NCI-H446 (cell line): ENCODE measurements at places on chromosomes 5 and 9.

DNA sequence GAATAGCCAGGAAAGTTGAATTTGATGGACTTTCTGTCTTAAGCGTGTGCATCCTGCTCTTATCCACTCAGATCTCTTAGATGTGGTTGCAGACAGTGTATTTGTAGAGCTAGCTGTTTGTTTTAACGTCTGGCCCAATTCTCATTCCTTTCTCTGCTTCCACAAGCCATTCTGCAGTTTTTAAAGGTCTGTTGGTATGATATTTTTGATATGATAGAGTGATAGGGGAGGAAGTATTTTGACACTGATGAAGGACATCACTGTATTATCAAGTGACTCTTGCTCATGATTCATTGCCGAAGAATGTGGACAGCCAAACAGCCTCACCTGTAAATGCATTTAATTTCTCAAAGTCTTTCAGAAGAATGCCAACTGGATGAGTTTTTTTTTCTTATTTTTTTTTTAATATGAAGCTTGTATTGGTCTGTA, 4.5 kb downstream of the TJP2 start:
- no peak for DNase-seq

GRCh38 chr9:38386319-38386895, 6.1 kb upstream of the ALDH1B1 start:
- DNase-seq: no peak

DNA sequence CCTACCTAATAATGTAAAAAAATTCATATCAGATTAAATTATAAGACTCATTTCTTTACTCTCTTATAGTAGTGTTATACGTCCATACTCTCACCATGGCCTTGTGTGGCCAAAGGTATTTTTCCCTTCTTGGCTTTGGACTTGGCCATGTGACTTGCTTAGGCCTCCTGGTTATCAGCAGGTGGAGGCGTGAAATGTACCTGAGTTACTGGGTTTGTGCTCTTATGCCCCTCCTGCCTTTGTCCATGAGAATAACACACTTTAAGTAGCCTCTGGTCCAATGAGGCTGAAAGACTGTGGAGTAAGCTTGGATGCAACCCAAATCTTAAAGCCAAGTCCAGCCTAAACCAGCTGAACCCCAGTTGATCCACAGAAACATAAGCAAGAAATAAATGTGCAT, 68.7 kb downstream of the RETREG1 start:
- no peak for DNase-seq

GRCh38 chr5:88886252-88886651, 3.3 kb upstream of the MEF2C start:
- no peak for DNase-seq

GRCh38 chr5:142636093-142636492, 49.8 kb downstream of the FGF1 start:
- DNase-seq: no peak

GRCh38 chr9:76445976-76446375, 13.0 kb upstream of the GCNT1 start:
- DNase-seq: no peak

DNA sequence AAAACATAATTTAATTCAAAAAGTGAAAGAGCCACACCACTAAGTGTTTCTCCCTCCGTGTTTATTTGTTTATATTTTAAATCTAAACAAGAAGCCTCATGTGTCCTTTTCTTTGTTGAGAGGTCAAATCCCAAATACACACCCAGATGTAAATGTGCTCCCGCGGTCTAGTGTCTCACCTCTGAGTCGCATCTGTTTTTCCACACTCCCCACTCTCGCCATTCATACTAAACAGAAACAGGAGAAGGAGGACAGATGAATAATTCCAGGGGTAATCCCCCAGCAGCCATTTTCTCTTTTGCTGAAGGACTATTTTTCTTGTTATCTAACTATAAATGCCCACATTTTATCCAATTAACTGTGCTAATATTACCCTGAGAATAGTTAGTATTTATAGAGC, 361.6 kb upstream of the RIOK2 start:
- DNase-seq: no peak

GRCh38 chr5:145988993-145989392, 52.6 kb downstream of the SH3RF2 start:
- DNase-seq: no peak

DNA sequence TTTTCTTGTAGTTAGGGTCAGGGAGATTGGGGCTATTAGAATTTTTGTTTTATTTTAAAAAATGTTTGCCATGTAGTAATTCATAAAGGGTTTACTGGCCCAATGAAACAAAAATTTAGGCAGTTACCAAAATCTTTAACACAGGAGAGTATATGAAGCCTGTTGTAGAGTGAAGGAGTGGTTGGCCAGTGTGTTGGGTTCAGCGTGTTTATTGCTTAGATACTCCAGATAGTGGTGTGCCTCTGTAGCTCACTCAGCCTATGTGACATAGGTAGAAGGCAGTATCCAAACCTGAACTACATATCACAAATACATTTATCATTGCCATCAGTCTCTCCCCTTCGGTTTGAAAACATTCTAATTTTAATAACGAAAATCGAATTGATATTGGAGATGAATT, 1.2 kb downstream of the TEK start:
- DNase-seq: no peak

DNA sequence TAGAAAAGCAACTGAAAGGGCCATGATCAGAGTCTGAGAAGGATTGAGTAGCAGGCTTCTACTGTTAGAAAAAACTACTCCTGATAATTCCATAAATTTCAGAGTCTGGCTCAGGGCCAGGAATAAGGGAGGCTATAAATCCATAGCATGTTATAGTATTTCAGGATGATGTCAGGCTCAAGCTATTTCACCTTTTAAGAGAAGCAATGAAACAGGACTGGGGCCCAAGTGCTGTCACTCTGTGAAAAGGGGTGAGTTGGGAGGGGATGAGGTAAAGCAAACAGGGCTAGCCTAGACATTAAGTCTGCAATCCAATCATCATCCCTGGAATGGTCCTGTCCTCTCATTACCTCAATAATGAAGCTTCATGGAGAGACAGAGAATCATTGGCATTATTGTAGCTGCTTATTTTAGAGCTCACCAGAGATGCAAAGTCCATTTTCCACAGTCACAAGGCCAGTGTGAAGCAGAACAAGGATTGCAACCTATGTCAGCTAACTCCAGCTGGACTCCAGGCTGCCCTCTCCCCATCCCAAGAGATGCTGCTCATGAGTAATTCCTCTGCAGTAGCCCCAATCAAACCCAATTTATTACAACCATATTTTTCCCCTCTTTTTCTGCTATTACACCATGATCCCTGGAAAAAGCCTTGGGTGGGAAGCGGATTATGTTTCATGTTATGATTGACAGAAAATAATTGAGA, 56.0 kb downstream of the PAPPA start:
- no peak for DNase-seq

- no peak for DNase-seq
These were observed 118.1 kb upstream of the CCDC112 start for GRCh38 chr5:115414406-115415142.

GRCh38 chr9:134660407-134660806, 18.8 kb downstream of the COL5A1 start:
- DNase-seq: no peak

DNA sequence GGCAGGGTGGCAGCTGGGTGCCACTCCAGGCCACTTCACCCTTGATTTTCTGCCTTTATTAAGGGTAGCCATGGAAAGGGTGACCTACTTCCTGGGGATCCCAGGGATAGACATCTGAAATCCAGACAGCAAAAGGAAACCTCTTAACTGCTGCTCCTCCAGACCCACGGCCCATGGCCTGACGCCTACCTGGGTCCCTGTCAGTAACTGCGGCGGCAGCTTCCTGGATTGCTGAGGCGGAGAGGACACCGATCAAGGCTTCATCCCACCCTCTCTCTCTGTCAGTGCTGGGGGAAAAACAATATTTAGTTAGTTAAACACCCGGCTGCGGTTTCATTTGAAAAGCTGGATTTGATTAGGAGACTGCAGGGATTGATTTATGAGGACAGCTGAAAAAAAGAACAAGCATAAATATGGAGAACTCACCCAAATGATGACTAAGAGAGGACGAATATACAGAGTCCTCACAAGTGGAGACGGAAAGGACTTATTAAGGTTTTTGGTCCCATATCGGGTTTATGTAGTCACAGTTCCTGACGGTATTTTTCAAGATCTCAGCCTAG, 158.7 kb upstream of the KLF4 start:
- no peak for DNase-seq

DNA sequence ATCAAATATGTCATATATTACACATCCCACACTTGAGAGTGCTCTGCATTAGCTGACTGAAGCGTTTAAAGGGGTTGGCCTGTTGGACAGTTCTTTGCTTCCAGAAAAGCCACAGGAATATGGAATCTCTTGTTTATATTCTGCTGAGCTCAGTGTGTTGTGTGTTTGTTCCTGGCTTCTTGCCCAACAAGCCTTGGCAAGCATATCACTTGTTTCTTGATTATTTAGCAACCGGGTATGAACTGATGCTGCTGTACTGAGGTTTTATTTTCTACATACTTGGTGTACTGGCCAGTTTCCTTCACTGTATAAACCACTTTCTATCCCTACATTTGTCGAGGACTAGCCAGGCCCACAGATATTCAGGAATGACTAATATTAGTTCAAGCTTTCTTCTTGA, 378.9 kb downstream of the KCTD16 start:
- peak; percentile 90 for DNase-seq

- DNase-seq: no peak
These were observed 23.1 kb downstream of the P4HA2 start for GRCh38 chr5:132204371-132205135.

- no peak for DNase-seq
These were observed 130.1 kb upstream of the OSMR start for GRCh38 chr5:38715696-38716095.

DNA sequence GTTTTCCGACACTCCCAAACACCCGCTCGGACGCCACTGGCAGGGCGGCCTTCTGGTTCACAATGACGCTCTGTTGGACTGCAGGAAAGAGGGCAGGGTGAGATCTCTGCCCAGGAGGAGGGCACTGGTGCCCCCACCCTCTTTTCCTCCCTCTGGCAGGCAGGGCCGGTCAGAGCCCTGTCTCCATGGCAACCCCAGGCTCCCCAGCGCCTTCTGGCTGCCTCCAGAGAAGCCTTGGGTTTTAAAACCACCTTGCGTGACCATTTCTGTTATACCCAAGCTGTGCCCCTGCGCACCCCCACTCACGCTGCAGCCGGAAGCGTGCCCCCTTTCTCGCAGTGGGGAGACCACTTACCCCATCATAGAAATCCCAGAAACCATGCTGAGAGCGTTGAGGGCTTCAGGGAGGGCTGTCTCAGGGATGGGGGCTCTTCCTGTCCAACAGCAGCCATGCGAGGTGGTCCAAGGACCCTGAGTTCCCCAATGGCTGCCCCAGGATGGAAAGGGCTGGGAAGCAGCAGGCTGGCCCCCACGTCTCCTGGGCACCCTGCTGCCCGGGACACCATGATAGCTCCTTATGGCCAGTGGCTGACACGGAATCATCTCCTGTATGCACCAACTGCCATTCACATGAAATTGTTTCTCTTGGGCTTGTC, 7.3 kb downstream of the C9orf50 start:
- DNase-seq: peak; percentile 42

DNA sequence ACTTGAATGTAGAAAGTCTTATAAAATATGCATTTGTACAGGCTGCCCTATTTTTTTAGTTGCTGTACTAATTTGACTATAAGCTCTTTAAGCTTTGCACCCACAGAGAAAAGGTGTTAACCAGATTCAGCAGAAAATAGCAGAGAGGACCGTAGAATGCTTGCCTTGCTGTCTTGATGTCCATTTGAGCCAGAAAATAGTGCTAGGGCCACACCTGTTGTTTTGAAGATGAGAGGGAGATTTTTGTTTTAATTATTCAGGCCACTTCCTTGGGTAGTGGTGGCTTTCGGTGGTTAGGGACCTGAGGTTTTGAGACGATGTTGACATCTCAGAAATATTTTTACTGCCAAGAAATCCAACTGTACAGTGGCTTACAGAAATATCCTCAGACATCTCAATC, 196.0 kb downstream of the SPATA31D1 start:
- no peak for DNase-seq

- no peak for DNase-seq
These were observed 193.5 kb upstream of the KLF9 start for GRCh38 chr9:70607926-70608325.

- no peak for DNase-seq
These were observed 946.3 kb upstream of the COX7C start for GRCh38 chr5:85671223-85671970.

DNA sequence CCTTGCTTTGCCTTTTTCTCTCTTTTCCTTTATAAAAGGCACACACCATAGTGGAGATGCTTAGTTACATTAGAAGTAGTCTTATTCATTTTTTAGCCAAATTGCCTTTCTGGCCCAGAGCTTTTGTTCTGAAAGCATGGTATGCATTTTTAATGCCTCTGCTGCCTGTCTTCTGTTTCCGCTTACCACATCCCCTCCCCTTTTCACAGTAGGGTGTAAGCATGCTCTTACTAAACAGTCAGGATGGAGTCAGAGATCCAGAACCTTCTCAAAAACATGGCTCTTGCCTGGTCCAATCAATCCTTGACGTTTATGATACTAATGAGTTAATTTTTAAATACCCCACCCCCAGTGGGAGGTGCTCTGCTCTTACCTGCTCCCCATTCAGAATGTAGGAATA, 22.5 kb downstream of the PPP3R2 start:
- DNase-seq: no peak

- DNase-seq: no peak
These were observed 55.2 kb downstream of the ANXA1 start for GRCh38 chr9:73206851-73207250.

DNA sequence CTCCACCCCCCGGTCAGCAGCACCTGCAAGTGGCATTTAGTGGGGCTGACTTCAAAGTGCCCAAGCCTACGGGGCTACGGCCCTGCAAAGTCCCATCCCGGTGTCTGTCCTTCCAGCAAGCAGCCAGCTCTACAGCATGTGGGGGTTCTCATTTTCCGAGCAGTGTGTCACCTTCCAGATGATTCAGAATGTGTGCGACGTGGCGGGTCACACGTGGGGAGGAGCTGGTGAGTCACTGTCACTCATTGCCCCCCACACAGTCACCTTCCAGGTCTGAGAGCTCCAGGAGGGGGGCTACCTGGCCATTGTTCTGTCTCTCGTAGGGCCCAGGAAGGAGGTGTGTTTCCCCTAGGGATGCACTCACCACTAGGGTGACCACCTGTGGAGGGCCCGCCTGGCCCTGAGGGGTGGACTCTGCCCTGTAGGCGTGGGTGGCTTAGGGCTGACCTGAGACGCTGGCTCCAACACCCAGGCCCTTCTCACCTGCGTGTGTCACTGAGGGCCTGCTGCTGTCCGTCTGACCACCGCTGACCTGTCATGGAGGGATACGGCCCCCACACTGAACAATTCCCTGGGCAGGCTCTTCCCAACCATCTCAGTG, 70.2 kb downstream of the SEMA4D start:
- DNase-seq: no peak

GRCh38 chr9:5510360-5510931, at the start of gene PDCD1LG2:
Gene PDCD1LG2 (plus strand): TSS chr9:5510531. CDS start chr9:5522547, 12,016 bp downstream.
- no peak for DNase-seq

DNA sequence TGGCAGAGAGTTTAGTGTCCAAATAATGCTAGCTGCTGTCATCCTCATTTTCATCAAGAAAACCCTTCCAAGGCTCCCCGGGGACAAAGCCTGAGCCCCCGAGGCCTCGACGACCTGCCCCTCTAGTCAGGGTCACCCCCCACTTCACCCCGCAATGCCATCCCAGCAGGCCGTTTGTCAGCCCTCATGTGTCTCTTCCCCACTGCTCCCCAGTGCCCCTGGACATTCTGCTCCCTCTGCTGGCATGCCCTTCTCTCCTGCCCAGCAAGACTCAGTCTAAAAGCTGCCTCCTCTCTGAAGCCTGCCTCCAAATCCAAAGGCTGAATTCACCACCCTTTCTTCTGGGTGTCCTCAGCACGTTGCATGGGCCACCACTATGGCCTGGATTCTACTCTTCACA, 59.3 kb downstream of the PAX5 start:
- no peak for DNase-seq

GRCh38 chr5:35354751-35355150, 124.5 kb upstream of the PRLR start:
- DNase-seq: no peak
